ENCODE measurements at places on chromosomes 7 and 10. TPM values are rescaled to one million over a fixed set of nuclear protein-coding genes. Genes with fewer than 3 reads are reported as not detected.

TEX36 gene
- 0.10 TPM for total RNA-seq

GRM3 gene
- not detected for total RNA-seq

CTNNA3 gene
- 0.02 TPM for total RNA-seq

GNGT1 gene
- total RNA-seq: not detected

WEE2 gene
- total RNA-seq: not detected

FAM20C gene
- total RNA-seq: 143 TPM

- DNase-seq: peak; percentile 75
These were observed 14.3 kb downstream of the JAZF1 start for GRCh38 chr7:28165961-28166955.

GRCh38 chr10:119090968-119091367 lies 10.4 kb upstream of the EIF3A start:
- DNase-seq: peak; percentile 78

DNA sequence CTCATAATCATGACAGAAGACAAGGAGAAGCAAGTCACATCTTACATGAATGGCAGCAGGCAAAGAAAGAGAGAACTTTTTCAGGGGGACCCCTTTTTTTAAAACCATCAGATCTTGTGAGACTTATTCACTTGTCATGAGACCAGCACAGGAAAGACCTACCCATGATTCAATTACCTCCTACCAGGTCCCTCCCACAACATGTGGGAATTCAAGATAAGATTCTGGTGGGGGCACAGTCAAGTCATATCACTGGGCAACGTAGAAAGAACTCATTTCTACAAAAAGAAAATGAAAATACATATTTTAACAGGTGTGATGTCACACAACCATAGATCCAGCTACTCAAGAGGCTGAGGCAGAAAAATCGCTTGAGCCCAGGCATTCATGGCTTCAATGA lies 304.1 kb downstream of the IPMK start:
- DNase-seq: no peak

DNA sequence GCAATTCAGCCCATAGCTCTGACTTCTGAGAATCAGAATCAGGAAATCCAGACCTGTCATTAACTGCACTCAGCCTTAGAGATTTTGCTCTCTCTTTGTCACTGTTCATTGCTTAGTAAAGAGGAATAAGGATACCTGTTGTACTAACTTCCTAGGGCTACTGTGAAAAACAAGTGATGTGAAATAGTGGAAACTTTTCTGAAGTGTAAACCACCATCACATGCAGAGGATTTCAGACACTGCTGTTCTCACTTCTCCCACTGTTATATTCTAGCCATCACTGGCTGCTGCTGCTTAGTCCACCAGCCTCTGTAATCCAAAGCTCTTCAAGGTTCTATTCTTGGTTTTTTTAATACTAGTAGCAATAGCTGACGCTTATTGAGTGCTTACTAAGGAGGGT lies 129.6 kb upstream of the CCDC6 start:
- DNase-seq: no peak

DNA sequence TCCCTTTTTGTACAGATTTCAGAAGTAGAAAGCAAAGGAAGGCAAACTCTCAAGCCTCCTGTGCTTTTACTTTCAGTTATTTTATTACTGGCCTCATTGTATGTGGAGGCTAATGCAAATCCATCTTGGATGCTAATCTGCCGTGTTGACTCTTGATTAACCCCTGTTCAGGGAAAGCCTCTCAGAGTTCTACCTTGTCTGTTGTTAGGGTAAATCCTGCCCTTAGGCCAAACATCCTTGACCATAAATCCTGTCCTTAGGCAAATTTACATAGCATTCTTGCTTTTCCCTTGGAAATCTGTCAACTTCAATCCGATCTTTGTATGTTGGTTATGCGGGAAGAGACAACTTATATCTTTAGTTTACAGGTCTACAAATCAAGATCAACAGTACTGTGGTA lies 709.9 kb upstream of the LRRTM3 start:
- DNase-seq: no peak

DNA sequence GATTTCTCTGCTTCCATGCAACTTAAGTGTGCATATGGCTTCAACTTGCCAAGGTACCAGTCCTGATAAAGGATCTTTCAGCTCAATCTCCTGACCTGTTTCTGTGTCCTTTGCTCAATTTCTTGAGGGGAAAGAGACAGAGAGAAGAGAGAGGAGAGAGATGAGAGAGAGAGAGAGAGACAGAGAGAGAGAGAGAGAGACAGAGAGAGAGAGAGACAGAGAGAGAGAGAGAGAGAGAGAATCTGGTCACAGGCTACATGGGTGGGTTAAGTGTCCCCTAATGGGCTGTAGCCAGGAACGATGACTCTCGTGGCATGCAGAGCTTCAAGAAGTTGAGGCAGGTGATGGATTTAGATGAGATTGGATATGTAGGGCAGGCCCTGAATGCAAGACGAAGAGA lies 335.2 kb upstream of the PRKCQ start:
- no peak for DNase-seq

DNA sequence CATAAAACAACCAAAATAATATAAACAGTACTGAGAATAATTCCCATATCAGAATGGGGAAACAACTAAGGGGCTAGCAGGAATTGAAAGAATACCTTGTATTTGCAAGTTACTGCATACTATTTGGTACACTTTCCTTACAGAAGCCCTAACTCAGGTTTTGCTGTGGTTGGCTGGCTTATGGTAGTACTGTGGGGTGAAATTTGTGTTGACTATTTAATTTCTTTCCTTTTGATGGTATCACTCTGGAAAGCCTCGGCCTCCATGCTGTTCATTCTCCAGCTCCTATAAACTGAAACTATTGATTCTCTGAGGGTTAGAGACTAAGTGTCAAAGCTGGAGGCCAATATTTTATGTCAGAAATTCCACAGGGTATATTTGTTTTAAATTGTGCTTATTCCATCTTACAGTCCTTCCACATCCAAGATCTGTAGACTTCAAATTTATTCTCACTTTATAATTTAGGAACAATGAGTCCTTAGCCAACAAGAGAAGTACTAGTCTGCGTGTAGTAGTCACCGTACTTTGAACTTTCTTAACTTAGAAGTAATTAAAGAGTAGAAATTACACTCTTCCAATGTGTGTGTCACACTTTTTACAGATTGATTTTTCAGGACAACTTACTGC lies 13.4 kb downstream of the SKIDA1 start:
- peak; percentile 4 for DNase-seq

GRCh38 chr7:12765431-12766100 lies 78.1 kb downstream of the ARL4A start:
- no peak for DNase-seq

GRCh38 chr7:96998333-96998732 lies 7.0 kb upstream of the DLX6 start:
- no peak for DNase-seq

GRCh38 chr7:2984091-2984490 lies 59.6 kb downstream of the CARD11 start:
- no peak for DNase-seq

- no peak for DNase-seq
These were observed 11.8 kb downstream of the NCOA4 start for GRCh38 chr10:46018453-46019176.

DNA sequence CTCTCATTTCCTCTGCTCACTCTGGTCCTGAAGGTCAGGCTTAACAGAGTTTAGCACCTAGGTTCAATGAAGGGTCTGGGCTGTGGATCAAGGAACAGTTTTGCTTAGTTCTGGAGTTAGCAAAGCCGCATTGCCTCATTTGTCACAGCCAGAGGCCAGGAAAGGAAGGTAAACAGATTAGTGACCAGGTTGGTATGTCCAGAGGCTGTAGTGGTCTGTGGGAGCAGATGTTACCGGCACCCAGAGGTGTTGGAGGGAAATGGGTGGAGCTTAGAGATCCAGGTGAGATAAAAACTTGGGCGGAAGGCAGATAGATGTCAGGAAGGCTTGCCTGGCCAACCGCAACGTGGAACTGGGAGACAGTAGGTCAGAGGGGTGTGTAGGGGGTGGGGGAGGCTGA lies 36.6 kb upstream of the ZMIZ2 start:
- peak; percentile 26 for DNase-seq

DNA sequence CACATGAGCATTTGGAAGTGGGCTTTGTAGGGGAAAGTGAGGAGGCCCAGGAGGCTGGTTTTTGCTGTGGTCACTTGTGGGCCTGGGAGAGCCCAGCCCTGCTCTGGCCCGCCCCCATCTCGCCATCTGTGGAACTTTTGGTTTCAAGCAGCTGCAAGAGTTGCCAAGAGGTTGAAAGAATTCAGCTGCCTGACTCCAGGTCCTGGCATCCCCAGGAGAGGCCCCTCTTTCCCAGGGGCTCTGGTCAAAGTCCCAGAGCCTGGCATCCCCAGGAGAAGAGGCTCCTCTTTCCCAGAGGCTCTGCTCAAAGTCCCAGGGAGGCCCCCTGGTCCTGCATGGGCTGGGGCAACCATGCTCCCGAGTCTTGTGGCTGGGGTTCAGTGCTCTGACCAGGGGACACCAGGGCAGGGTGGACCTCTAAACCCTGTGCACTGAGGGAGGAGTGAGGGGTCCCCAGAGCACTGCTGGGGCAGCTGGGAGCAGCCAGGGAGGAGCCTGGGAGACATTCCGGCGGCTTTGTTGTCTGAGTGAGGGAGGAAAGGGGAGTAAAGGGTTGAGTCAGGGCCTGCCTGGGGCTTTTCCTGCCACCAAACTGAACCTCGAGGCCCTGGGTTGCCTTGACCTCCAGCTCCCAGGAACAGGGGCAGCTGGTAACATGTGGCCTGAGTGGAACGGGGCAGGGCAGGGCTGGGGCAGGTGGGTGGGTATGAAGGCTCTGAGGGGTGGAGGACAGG lies 27.7 kb upstream of the CSGALNACT2 start:
- peak; percentile 55 for DNase-seq

All from M059J (cell line).